HuH-7.5 (cell line): ENCODE measurements at places on chromosomes 3 and 15.

DNA sequence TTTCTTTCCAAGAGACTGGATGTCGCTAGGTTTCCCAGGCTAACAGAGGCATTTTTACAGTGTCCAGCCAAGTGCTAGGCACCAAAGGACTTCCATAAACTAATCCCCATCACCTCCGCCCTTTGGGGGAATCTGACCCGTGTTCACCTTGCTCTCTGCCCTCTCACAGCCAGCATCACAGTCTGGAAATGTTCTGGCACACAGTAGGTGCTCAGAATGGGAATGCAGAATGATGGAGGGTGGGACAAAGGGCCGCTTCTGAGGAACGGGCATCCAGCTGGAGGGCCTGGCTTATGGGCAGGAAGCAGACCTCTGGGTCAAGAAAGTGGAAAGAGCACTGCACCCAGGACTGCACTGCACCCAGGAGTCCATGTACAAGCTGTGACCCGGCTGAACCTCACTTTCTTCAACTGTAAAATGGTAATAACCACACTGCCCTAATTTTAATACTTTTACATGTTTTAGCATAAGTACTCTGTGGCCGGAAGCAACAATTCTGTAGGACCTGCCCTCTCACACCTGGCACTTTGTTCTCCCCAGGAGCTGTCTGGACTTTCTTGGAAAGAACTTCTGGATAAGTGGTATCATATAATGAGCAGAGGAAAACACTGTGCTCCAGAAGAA lies 901 bp upstream of the NMB start:
- DNase-seq, result no peak

DNA sequence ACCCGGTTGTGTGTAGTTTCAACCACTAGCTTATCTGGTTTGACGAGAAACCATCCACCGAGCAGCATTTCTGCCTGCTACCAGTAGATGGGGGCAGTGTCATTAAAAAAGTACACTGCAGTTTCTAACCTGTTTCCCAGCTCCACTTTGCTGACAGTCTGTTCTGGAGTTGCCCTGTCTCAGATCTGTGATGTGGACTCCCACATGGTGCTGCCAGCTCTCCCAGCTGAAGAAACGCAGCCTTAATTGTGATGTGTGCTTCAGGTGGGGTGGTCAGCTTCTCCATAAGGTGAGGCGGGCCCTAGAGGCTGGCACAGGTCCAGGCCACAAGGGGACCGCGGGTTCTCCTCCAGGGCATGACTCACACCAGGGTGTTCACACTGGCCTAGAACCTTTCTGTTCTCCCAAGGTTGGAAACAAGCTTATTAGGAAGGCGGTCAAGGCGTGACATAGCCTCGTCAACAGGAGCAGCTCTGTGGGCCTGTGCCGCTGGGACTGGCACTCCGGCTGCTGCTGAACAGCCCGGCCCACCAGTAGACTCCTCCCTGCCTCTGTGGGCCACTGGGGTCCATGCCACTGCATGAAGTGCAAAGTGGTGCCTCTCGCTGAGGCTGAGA lies 2.9 kb upstream of the FAM43A start:
- DNase-seq, result peak; percentile 80

DNA sequence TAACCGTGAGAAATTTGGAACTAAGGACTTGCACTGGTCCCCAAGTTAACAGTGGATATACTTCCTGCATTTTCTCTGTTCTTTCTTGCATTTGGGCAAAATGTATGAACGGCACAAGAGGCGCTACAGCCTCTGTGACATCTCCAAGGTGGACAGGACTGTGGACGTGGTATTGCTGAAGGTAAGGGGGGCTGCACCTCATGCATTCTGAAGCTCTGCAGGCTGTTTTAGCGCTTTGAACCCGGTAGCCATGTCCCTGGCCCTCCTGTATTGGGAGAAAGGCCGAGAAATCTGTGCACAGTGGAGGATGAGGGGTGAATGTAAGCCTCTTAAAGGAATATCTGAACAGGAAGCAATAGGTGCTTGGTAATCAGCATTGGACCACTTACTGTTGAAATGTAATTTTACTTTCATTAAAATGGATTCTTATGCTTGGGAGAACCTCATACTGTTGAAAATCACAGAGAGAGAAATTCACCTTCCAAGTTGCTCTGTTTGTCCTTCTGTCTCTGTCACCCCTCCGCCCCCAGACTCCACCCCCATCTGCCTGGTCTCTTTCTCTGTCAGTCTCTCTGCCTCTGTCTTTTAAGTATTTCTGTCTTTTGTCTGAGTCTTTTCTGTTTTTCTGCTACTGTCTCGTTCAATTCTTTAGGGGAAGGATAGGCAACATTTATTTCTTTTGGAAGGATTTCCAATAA lies 174.6 kb downstream of the KLHL25 start:
- no peak for DNase-seq

GRCh38 chr3:11400213-11400612 lies 128.0 kb downstream of the ATG7 start:
- DNase-seq, result no peak

DNA sequence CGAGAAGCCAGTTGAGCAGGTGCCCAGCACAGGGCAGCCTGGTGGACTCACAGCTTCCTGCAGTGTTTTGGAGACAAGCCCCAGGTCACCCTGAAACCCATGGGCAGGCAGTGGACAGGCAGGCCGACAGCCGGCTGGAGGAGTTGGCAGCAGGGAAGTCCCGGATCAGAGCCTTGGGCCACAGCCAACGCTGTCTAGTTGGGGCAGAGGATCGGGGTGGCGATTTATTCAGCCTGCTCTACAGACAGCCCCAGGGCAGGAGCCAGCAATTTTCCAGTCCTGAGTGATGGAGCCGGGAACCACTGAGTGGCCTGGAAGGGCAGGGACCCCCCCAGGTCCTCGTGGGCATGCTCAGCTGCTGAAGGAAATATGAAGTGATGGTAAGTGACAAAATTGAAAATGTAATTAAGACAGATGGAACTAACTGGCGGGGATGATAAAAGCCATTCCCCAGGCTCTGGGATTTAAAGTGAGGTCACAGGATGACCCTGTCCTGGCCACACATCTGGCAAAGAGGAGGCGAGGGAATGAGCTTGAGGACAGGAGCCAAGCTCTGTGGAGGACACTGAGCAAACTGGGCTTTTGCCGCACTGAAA lies 34.4 kb upstream of the TBC1D21 start:
- DNase-seq, result no peak

DNA sequence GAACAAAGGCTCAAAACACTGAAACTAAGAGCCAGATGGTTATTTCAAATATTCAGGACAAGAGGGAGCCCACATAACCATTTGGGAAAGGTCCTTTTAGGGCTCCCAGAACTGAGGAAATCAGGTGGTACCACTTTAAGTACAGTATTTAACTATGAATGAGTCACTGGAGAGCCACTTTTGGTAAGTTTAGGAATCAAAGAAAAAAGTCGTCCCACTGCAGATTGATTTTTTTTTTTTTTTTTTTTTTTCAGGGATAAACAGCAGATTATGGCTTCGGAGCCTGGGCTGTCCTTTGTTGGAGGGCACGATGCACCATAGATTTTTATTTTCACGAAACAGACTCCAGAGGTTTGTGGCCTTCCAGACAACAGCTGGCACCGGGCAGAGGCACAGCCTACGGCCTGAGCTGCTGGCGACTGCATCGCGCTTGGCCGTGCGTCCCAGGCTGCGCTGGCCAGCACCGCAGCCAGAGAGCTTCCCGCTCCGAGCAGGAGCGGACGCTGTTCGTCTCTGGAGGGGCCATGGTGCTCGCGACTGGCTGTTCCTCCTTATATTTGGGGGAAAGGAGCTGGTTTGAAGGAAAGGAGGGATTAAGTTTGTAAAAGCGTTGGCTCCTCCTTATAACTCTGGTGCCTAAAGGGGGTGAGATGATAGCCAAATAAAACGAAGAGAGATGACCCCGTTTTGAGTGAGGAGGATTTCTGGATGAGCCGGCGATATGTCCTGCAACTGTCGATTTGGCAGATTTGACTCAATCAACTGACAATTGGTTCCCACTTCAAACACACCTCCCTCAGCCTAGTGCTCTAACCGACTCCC lies 152.9 kb upstream of the GOLIM4 start:
- no peak for DNase-seq

GRCh38 chr3:100912571-100912970 lies 80.7 kb downstream of the ABI3BP start:
- DNase-seq, result no peak

DNA sequence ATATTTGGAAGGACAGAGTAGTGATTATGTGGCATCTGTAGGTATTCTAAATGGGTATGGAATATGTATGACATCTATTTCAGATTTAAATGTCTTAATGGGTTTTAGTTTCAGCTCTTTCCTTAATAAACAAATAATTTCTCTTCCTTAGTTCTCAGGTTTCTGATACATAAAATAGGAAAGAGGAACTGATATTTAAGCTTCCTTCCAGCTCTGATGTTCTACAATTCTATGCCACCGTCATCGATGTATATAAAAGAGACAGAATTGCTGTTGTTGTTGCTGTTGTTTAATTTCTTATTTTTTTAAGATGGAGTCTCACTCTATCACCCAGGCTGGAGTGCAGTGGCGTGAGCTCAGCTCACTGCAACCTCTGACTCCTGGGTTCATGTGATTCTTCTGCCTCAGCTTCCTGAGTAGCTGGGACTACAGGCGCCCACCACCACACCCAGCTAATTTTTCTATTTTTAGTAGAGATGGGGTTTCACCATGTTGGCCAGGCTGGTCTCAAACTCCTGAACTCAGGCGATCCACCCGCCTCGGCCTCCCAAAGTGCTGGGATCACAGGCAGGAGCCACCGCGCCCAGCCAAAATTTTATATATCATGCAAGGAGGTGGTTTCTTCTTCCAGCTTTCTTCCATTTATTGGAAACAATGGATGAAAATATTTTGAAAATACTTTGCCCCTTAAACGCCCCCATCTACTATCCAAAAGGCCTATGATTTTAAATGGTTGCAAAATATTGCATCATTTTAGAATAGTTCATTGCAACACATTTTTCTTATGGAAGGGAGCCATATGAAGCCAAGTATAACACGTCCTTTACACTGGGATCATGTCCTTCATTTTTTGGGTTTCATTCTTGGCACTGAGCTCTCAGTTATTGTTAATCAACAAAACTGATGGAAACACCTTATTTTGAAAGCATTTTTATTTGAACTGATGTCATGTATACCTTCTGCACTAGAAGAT lies 13.9 kb upstream of the C15orf61 start:
- no peak for DNase-seq

- DNase-seq, result no peak
Observed at GRCh38 chr3:42010530-42010929, 48.6 kb upstream of the ULK4 start.

- DNase-seq, result peak; percentile 75
Observed at GRCh38 chr15:90126596-90127435, 24.5 kb upstream of the IDH2 start.

- DNase-seq, result no peak
Observed at GRCh38 chr3:152269831-152270734, 1.4 kb downstream of the MBNL1 start.

GRCh38 chr3:89303701-89304100 lies 196.3 kb downstream of the EPHA3 start:
- DNase-seq, result no peak

GRCh38 chr3:102761766-102762165 lies 327.0 kb downstream of the ZPLD1 start:
- DNase-seq, result no peak

DNA sequence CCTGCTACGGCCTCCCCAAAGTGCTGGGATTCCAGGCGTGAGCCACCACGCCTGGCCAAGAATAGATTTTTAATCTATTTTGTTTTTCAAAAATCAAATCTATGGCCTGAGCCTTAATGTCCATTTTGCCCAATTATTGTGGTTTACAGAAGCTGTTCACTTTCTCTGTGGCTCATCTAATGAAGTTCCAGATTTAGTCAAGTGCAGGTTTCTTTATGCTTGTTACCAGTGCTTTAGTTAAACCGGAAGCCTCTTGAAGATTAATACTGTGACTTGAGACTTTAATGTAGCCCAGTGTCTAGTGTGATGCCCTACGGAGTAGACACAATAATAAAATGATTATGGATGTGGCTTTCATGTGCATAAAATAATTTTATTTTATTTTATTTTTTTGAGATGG lies 16.5 kb upstream of the EDEM1 start:
- DNase-seq, result no peak

GRCh38 chr15:79617071-79617470 lies 184.9 kb downstream of the MINAR1 start:
- no peak for DNase-seq

GRCh38 chr3:180180795-180181194 lies 144.1 kb upstream of the PEX5L start:
- DNase-seq, result no peak

- DNase-seq, result no peak
Observed at GRCh38 chr3:117080872-117081271, 371.3 kb downstream of the TUSC7 start.

GRCh38 chr3:152395764-152396163 lies 127.0 kb downstream of the MBNL1 start:
- no peak for DNase-seq

DNA sequence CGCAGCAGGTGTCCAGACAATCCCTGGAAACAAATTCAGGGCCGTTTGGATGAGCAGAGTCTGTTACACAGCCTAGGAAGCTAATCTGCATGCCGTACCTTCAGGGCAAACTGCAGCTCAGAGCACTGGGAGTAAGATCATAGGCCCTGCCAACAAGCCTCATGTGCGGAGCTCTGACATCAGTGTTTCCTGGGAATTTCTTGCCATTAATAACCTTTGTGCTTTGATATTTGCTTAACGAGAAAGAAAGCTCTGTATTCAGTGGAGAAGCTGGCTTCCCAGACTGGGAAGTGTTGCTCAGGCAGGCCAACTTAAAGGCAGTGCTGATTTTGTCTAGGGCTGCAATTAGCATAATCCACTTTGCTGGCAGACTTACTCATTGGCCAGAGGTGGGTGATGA lies 116.1 kb upstream of the KLHL25 start:
- no peak for DNase-seq

- no peak for DNase-seq
Observed at GRCh38 chr3:194128202-194128918, 7.6 kb upstream of the HES1 start.

DNA sequence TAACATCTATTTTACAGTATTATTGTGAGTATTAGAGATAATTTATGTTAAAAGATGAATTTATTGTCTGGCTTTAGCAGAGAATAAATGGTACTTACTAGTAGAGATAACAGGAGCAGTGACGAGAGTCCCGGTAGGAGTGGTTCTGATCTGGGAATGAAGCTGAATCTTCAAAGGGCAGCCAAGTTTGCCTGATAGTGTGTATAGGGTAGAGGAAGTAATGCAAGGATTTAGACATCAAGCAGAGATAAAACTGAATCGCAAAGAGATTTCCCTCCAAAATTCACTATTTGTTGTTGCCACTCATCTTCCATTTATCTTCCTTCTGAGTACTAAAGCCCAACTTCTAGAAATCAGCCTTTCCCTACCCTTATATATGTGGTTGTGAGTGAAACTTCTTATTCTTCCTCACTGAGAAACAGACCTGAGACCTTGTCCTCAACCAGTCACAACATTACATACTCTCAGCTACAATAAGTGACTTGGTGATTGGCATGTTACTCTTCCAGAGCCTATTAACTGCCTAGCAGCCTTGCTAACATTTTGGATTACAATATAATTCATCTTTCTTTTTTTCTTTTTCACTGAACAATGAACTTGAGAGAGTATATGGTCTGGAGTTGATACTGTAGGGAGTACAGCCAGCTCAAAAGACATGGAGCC lies 692.7 kb upstream of the ZNF385D start:
- DNase-seq, result no peak
